ENCODE measurements at places on chromosomes 6 and 20.

DNA sequence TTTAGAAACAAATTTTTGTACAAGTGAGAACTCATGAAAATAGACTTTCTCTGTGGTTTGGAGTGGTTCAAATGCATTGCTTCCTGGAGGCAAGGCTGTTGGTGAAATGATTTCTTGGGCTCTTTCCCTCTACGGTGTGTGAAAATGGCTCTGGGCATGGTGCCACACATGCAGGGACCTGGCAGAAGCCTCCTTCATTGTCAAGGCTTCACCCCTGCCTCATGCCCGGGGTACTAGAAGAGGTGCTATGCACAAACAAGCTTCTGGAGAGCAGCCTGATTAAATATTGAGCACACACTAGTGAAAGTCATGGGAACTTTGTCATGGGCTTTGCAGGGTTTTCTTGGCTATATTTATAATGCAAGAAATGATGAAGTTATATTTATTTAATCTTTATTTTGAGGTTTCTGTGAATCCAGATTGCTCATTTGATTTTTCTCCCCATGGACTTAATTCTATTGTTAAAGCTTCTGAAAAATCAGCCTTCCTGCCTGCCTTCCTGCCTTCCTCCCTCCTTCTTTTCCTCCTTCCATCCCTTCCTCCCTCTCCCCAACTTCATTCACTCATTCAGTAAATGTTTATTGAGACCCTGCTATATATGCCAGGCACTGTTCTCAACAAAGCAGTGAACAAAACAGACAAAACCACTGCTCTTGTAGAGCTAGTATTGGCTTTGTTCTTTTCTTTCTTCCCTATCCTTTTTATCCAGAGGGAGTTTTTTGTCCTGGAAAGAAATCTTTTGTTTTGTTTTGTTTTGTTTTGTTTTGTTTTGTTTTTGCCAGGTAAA is 21.0 kb downstream of the C6orf89 start:
- DNase-seq = no peak

DNA sequence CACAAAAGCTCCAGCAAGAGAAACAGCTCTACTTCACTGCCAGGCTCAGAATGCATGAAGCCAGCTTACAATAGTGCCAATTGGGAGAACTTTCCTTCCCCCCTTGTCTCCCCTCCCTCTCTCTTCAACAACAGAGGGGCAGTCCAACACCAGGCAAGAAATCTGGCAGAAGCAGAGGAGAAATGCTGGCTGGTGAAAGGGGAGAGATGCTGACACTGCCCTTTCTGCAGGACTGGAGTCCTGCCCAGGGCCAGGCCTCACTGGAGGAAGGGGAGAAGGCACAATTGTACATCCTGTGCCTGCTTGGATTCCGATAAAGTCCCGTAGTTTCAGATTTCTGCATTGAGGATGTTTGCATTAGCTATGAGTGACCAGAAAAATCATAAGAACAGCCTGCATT is 148.6 kb downstream of the LRRC1 start:
- no peak for DNase-seq

DNA sequence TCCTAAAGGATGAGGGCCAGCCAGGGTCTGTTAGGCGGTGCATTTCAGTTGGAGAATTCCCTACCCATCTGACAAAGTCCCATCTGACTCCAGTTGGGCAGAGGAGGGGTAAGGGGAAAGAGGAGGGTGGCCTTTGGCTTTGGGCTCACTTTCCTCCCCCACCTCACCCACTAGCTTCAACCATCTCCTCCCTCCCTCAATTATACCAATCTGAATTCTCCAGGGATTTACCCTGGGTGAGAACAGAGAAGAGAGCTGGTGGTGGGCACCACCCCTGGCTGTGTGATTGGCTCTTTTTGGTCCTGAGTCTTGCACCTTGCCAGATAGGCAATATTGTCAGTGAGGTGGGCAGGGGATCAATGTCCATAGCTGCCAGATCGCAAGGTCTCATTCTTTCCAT is 3.2 kb downstream of the HMGA1 start:
- DNase-seq = no peak

GRCh38 chr6:26056583-26057350 is 30.5 kb upstream of the HFE start:
- DNase-seq = peak; percentile 32

- no peak for DNase-seq
These were observed 34.5 kb downstream of the CD164 start for GRCh38 chr6:109347779-109348178.

DNA sequence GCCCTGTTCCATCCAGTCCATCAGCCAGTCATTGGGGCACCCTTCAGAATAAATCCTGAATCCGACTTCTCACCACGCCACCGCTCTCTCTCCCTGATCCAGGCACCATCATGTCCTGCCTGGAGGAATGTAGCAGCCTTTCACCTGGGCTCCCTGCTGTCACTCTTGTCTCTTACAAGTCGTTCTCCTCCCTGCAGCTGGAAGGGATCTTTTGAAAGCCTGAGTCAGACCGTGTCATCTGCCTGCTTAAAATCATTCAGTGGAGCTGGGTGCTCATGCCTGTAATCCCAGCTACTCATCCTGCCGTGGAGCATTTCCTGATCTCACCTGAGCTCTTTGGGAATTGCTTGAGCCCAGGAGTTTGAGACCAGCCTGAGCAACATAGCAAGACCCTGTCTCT is 19.2 kb upstream of the KCNG1 start:
- DNase-seq = no peak

DNA sequence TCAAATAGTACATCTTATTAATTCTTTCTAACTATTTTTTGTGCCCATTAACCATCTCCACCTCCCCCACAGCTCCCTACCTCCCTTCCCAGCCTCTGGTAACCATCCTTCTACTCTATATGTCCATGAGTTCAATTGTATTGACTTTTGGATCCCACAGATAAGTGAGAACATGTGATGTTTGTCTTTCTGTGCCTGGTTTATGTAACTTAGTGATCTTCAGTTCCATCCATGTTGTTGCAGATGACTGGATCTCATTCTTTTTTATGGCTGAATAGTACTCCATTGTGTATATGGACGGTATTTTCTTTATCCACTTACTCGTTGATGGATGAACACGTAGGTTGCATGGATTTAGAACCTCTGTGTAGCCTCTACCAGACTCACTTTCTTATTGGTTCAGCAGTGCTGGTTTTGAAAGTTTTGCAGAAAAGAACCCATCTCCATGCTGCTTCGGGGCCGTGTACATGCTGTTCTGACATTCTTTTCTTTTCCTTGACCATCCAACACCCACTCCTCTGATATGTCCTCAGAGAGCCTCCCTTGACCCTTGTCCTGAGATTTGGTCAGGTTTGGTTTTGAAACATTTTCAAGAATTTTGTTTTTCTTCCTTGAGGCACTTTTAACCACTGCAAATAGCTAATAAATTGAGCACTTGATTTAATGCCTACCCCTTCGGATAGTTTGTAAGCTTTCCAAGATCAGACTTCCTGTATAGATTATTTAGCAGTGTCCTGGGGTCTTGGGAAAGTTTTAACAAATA is 231.2 kb upstream of the ZFP64 start:
- no peak for DNase-seq

- peak; percentile 44 for DNase-seq
These were observed 17.7 kb upstream of the CCDC167 start for GRCh38 chr6:37517411-37517812.

Data from inflammatory macrophage (primary cell).